ENCODE measurements at places on chromosomes 3 and 15.

DNA sequence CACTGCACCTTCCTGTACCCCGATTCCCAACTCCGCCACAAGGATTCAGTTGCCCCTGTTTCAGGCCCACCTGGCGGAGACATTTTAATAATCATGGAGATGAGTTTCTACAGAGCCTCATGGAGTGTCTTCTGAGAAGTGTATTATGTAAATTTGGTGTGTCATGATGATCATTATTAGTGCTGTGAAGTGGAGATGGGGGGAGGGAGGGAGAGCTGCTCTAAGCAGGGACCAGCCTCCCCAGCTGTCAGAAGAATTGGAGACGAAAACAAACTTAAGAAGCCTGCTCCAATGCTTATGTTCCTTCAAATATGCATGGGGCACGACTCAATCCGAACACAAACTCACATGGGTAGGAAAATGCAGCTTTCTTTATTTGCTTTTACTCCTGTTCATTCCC, 127.8 kb downstream of the EPHB1 start:
- no peak for DNase-seq
- H3K4me3 ChIP-seq, result no peak overlapping the region
- H3K36me3 ChIP-seq, result no peaks in the 10 kb centered on the region
- H3K27me3 ChIP-seq, result no peaks in the 10 kb centered on the region
- H3K4me1 ChIP-seq, result no peaks in the 10 kb centered on the region

GRCh38 chr3:29140666-29141065, 140.2 kb upstream of the RBMS3 start:
- no peaks in the 10 kb centered on the region for H3K27me3 ChIP-seq
- H3K27ac ChIP-seq, result no peak overlapping the region

DNA sequence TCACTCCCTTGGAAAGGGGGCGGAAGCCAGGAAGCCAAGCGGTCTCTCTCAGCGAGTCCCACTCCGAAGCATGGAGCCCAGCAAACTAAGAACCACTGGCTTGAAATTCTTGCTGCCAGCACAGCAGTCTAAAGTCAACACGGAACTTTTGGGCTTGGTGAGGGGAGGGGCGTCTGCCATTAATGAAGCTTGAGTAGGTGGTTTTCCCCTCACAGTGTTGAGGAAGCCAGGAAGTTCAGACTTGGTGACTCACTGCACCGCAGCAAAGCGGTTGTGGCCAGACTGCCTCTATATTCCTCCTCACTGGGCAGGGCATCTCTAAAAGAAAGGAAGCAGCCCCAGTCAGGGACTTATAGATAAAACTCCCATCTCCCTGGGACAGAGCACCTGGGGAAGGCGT, 665.4 kb upstream of the CBLB start:
- no peak overlapping the region for H3K27ac ChIP-seq
- no peaks in the 10 kb centered on the region for H3K4me1 ChIP-seq
- H3K36me3 ChIP-seq, result no peaks in the 10 kb centered on the region
- no peak overlapping the region for H3K4me3 ChIP-seq
- H3K27me3 ChIP-seq, result no peaks in the 10 kb centered on the region

DNA sequence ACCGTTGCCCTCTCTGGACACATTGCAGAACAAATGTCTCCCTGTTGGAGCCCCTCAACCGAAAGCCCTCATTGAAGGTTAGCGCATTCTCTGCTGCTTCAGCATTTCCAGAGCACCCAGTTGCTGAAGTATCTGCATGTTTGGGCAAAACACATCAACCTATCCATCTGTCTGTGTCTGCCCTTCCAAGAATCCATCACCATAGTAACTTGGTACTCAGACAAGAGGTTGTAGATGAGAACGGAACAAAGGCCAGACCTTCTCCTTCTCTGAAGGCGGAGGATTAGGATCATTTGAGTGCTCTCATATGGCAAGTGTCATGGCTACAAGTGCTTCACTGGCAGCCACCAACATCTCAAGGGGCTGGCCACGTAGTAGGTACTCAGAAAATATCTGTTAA, 23.1 kb upstream of the RHO start:
- H3K27ac ChIP-seq, result no peak overlapping the region
- no peak for DNase-seq
- H3K4me3 ChIP-seq, result no peak overlapping the region
- H3K4me1 ChIP-seq, result peaks cover 33% of the 10 kb centered on the region
- H3K27me3 ChIP-seq, result no peaks in the 10 kb centered on the region
- H3K36me3 ChIP-seq, result peaks cover 8% of the 10 kb centered on the region
